Smooth muscle cell of the pulmonary artery (primary cell): ENCODE measurements at places on chromosomes 13 and 19. TPM values are rescaled to one million over a fixed set of nuclear protein-coding genes. Genes with fewer than 3 reads are reported as not detected.

The NCR1 gene
- not detected in 2 replicates for total RNA-seq

The TPTE2 gene
- total RNA-seq = not detected in 2 replicates

The LILRB1 gene
- total RNA-seq = not detected in 2 replicates

The ZNF441 gene
- 10.7 and 12.3 TPM in 2 replicates for total RNA-seq

The PGLYRP2 gene
- not detected in 2 replicates for total RNA-seq

The SIN3B gene
- total RNA-seq = 36.0 and 44.0 TPM in 2 replicates

The RABAC1 gene
- total RNA-seq = 184 and 186 TPM in 2 replicates

The ZNF584 gene
- 16.0 and 25.3 TPM in 2 replicates for total RNA-seq

The KANK3 gene
- total RNA-seq = 0.17 and 0.26 TPM in 2 replicates

The S1PR5 gene
- total RNA-seq = 1.7 and 4.8 TPM in 2 replicates

The OSCAR gene
- total RNA-seq = 0.63 and 0.65 TPM in 2 replicates

The GDF15 gene
- total RNA-seq = 78.5 and 124 TPM in 2 replicates

The WDR62 gene
- 1.7 and 2.3 TPM in 2 replicates for total RNA-seq

The RFX1 gene
- total RNA-seq = 6.6 and 8.0 TPM in 2 replicates

The TMIGD2 gene
- not detected in 2 replicates for total RNA-seq

The PDX1 gene
- total RNA-seq = not detected in 2 replicates

The GJB2 gene
- total RNA-seq = 0.07 TPM in 2 replicates

The FFAR1 gene
- total RNA-seq = not detected in 2 replicates

The KANK2 gene
- 364 and 439 TPM in 2 replicates for total RNA-seq

The LSR gene
- 0.20 and 0.33 TPM in 2 replicates for total RNA-seq

The PLK5 gene
- total RNA-seq = 0.13 TPM in 1 of 2 replicates, not detected in the other

The ICAM3 gene
- 6.7 and 8.3 TPM in 2 replicates for total RNA-seq

The JSRP1 gene
- 0.36 TPM in 1 of 2 replicates, not detected in the other for total RNA-seq

The DIRAS1 gene
- 2.3 TPM in 2 replicates for total RNA-seq

The FBXO27 gene
- total RNA-seq = 2.9 and 5.4 TPM in 2 replicates

The RPL36 gene
- 299 and 374 TPM in 2 replicates for total RNA-seq

The ABCA7 gene
- total RNA-seq = 6.5 and 7.7 TPM in 2 replicates

The KLK6 gene
- not detected in 2 replicates for total RNA-seq

The NCAN gene
- under 0.01 TPM in 1 of 2 replicates, not detected in the other for total RNA-seq

The LGALS7B gene
- total RNA-seq = not detected in 2 replicates

The TEX29 gene
- total RNA-seq = 0.26 TPM in 1 of 2 replicates, not detected in the other

The CEACAM16 gene
- total RNA-seq = not detected in 2 replicates

The GPR12 gene
- not detected in 2 replicates for total RNA-seq

The JAK3 gene
- total RNA-seq = 7.1 and 8.9 TPM in 2 replicates

The LILRB3 gene
- total RNA-seq = not detected in 2 replicates

The LENG9 gene
- total RNA-seq = 10.4 and 12.7 TPM in 2 replicates

The PRTN3 gene
- total RNA-seq = 0.07 TPM in 1 of 2 replicates, not detected in the other

The DGKH gene
- total RNA-seq = 9.7 and 14.5 TPM in 2 replicates

The THSD8 gene
- 0.13 TPM in 1 of 2 replicates, not detected in the other for total RNA-seq

The PALM3 gene
- total RNA-seq = 0.07 and 0.46 TPM in 2 replicates

The CEACAM6 gene
- total RNA-seq = not detected in 2 replicates
